GM18507 (cell line): ENCODE measurements at places on chromosomes 7 and 10.

GRCh38 chr7:145313551-145313950, 477.7 kb upstream of the TPK1 start:
- no peak for DNase-seq

GRCh38 chr10:73812657-73813056, 1.3 kb upstream of the NDST2 start:
- no peak for DNase-seq

DNA sequence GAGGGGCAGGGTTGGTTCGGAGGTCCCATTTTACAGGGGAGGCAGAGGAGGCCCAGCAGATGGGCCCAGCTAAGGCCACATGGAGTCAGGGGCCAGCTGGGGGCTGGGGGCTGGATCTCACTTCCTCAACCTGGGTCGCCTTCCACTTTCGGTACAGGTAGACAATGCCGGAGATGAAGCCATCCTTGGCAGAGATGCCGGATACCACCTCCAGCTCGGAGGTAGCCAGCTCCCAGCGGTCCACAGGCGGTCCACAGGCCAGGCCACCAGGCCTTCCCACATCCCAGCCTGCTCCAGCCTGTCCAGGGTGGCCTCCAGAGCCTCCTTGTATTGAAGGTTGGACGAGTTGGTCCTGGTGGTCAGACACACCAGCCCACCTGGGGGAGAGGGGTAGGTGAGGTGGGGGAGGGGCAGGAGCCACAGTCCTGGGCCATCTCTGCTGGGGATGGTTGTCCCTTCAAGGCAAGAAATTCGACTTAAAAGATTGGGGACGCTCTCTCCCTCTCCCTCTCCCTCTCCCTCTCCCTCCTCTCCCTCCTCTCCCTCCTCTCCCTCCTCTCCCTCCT, 3.9 kb downstream of the CLDN4 start:
- DNase-seq: no peak

DNA sequence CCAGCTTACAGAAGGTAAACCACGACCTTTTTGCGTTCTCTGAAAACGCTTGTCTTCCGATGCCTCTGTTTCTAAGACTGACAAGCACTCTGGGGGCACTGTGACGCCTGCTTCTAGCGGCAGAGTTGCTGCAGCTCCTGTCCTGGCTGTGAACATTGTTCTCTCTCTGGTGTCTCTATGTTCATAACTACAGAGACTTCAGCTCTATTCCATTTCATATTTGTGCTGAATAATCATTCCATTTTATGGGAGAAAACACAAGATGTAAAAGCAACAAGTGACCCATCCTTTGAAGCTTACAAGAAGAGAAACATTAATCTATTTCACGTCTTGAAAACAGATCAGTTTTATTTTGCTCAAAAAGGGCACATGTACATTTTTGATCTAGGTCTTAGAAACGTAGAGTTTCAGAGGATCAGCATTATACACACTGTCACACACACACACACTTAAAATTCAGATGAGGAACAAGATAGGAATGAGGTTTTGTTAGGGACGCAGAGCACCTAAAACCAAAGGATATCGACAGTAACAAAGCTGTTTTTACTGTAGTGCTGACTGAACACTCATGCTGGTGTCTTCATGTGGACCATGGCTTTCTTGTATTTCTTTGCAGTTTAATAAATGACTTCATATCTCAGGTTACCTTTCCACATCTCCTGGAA, 3.0 kb downstream of the IKZF1 start:
- no peak for DNase-seq

DNA sequence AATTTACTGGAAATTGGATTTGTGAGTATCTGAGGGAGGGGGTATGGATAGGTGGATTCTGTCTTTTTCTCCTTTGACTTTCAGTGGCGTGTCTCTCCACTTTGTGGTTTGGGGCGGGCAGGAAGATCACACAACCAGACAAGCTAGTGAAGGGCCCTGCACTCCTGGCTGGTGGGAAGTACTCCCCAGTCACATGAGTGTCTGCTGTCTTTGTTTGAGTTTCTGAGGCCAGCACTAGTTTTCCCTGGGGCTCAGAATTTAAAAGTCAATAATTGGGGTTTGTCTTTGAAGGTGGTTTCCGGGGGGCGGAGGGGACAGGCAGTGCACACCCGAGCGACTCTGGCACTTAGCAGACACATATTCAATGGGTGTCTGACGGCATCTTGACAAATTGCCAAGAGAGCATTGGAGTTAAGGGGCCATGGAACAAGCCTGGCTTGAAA, 120.1 kb downstream of the WDFY4 start:
- no peak for DNase-seq

- DNase-seq: no peak
Observed at GRCh38 chr7:15581352-15581951, 19.6 kb upstream of the AGMO start.

GRCh38 chr10:70829543-70829942, 13.8 kb downstream of the SGPL1 start:
- no peak for DNase-seq

GRCh38 chr10:123795846-123796590, 95.6 kb downstream of the CPXM2 start:
- no peak for DNase-seq

DNA sequence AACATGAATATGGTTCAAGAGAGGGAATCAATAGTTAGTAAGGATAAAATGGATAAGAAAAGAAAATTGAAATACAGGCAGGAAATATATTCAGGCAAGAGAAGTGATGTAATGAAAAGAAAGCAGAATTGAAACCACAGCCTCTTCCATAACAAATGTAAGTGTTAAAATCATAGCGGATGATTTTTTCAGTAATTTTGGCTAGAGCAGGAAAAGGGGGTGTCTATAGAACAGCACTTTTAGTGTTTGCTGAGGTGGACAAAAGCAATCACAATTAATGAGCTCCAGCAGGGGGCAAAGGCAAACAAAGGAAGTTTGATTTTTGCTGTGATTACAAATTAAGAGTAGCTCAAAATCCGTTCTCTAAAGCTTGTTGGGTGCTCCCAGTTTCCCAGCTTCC, 79.0 kb downstream of the TRIL start:
- no peak for DNase-seq

- no peak for DNase-seq
Observed at GRCh38 chr7:66323114-66323796, 118.1 kb downstream of the TPST1 start.

DNA sequence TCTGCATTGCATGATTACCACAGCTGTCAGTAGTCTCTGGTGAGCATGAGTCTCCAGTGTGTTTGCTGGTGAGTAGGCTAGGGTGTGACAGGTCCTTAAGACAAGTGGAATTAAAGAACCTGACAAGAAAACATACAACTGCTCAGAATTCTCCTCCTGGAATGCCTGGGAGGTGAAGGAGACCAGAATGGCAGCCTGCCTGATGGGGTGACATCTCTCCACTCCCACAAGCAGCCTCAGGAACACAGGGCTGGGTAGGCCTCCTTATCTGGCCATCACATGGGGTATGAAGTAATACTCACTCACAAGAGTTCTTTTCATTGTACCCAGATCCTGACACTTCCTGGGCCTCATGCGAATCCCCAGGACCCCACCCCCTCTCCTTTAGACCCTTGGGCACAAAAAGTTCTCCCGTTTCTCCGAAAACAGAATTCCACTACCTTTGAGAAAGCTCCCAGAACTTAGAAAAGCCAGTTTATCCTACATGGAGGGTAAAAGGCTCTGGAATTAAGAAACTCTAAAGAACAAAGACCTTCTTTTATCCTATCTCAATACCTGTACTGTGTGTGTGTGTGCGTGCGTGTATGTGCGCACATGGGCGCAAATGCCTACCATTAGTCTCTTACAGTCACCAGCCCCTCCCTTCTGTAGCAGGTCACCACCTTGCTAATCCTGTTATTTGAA, 33.4 kb upstream of the C1GALT1 start:
- DNase-seq: no peak

DNA sequence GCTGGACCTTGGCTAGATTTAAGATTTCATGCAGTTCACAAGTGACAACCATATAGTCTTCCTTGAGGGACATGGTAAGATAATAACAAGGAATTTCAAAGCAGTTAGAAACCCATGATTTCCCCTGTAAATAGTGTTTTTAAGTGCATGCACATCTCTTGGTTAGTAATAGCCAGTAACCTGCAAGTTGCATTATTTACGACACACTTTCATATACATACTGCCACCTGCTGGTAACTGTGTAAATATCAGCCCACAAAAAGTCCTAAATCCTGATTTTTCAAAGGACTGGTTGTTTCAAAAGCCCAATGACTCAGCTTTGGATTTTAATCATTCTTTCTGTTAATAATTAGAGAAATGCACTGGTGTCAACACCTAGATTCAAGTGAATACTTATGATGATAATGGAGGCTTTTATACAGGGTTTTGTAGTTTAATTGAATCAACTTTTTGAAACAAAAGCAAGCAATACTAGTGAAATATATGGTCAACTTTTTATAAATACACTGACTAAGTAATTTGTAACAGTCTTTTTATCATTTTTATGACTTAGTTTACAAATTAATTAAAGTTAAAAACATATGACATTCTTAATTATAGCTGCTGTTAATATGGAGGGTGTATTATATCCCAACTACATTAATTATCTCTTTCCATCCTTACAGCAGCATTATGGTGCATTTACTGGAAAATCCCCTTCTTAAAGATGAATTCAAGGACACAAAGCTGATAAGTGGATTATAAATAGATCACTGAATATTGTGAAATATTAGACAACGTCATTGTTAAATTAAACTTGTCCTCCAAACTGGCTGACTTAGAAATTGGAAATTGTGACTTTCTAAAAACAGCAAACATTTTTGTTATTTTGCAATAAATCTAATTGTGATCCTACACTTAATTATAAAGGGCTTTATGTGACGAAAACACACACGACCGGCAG, 367.7 kb upstream of the SEMA3D start:
- DNase-seq: no peak

DNA sequence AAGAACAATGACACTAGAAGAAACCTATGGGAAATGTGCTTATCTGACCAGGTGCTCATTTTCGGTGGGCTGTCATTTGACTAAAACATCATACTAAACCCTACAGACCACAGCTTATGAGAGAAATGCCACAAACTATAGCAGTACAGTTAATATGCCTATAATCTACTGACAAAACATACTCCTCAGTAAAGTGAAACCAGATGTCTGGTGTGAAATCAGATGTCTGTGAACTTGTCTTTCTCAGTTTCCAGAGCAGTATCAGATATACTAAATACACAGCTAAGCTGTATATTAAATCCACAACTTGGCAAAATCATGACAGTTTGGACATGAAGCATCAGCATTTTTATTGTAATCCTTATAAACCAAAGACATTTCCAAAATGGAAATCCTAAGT, 3.3 kb downstream of the IMMP2L start:
- DNase-seq: no peak

GRCh38 chr7:106866298-106867281, 1.5 kb downstream of the PIK3CG start:
- no peak for DNase-seq

DNA sequence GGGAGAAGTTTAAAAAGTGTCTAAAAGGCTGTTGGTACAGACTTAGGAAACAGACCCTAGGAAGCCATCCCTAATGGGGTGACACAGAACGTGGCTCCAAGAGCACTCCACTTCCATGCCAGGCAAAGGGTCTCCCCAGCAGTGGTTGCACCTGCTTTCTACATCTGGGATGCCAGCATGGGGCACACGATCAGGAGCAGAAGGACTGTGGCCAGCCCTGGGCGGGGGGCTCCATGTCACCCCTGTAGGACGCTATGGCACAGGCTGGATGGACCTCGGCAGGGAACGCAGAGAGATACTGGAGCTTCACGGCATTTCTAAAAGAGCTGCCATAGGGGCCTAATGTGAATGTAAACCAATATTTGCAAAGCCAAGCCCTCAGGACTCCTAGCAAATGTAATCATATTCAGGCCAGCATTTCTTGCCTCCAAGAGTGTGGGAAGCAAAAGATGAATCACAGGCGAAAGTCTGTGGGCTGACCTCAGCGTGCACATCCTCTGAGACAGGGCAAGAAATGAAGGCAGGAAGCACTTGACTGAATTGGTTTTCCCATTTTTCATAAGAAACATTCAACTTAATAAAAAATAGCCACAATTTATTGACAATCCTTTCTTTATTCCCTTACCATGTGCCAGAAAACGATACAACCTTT, 93.9 kb downstream of the ATXN7L1 start:
- no peak for DNase-seq

DNA sequence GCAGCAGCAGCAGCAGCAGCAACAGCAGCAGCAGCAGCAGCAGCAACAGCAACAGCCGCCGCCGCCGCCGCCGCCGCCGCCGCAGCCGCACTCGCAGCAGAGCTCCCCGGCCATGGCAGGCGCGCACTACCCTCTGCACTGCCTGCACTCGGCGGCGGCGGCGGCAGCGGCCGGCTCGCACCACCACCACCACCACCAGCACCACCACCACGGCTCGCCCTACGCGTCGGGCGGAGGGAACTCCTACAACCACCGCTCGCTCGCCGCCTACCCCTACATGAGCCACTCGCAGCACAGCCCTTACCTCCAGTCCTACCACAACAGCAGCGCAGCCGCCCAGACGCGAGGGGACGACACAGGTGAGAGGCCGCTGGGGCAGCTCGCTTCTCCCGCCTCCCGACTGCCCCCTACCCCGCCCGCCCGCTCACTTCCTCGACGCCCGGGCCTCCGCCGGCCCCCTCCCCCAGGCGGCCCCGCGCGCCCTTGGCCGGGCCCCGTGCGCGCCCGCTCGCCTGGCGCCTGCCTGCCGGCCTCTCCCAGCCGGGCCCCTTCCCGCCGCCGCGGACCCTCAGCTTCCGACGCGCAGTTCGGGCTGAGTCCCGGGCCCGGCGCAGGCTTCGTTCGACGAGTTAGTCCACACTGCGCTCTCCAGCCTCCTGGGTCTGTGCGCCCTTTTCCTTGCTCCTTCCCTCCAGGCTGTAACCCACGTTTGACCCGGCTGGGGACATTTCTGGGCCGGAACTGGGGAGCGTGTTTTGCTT, 882 bp downstream of the DLX6 start:
- DNase-seq: no peak

- no peak for DNase-seq
Observed at GRCh38 chr7:134905375-134905774, 80.9 kb upstream of the AGBL3 start.

DNA sequence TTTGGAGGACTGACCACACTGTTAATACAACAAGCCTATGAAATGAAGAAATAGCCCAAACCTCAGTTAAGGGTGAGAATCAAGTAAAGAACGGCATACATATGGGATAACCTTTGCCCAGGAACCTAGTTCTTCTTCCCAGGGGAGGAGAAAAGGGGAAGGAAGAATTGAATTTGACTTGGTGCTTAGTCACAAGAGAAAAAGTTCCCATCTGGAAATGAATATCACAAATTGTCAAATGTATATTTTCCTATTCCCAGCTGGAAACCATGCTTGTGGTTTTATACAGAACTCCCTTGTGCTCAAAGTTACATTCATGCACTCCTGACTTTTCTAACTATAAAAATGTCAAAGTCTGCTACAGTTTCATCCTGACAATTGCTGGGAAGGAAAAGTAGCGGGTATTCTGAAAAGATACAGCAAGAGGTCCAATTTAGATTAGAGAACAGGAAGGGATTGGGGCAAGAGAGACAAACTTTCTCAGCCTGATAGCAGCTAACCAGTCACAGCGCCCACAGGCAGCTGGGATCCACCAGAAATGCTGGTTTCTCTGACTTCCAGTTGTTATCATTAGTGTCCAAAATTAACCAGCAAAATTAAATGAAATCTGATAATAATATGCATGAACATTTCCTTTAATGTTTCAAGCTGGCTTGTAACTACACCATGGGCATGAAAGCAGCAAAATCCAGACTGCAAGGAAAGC, 18.6 kb upstream of the GSAP start:
- DNase-seq: no peak
